AG04449 (cell line): ENCODE measurements at places on chromosomes 6 and 20.

- no peak for DNase-seq
These were observed 118.0 kb downstream of the OPRM1 start for GRCh38 chr6:154157082-154157481.

DNA sequence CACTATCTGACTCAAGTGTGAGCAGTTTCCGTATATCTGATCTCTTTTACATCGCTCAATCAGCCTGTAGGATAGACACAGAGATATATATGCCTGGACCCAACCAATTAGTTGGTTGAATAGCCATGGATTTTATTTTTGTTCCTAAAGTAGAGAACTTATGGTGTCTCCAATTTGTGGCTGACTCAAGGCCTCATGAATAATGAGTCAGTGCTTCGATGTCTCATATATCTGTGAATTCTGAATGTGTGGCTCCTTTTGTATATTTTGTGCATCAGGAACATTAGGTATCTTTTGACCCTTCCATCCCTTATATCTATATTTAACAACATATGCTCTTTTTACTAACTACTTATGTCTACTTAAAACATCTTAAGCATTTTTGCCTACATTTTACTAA is 64.5 kb downstream of the OR2B2 start:
- DNase-seq, result no peak

GRCh38 chr6:130929036-130929678 is 102.0 kb downstream of the SMLR1 start:
- DNase-seq, result peak; percentile 49

GRCh38 chr6:139636391-139636790 is 261.9 kb upstream of the CITED2 start:
- no peak for DNase-seq

GRCh38 chr20:19777315-19777714 is 19.3 kb downstream of the RIN2 start:
- no peak for DNase-seq

DNA sequence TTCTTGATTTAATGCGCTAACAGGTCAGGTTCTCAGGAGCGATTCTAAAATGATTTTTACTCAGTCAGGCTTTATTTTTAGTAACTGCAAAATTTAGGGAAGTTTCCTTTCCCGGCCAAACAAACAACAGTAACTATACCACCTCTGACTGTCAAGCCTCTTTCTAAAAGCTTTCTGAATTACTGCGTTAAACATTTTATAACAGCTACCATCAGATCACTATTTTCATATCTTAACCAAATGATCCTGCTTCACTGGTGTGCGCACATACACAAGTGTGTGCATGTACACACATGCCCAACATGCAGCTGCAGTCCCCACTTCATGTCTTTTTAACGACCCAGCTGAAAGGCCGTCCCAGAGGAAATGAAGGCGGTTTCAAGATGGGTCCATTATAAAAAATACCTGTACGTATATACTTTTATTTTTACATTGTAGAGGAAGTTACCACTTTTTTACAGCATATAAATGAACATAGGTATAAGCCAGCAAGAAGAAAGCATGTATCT is 25.0 kb downstream of the TMEM242 start:
- no peak for DNase-seq

DNA sequence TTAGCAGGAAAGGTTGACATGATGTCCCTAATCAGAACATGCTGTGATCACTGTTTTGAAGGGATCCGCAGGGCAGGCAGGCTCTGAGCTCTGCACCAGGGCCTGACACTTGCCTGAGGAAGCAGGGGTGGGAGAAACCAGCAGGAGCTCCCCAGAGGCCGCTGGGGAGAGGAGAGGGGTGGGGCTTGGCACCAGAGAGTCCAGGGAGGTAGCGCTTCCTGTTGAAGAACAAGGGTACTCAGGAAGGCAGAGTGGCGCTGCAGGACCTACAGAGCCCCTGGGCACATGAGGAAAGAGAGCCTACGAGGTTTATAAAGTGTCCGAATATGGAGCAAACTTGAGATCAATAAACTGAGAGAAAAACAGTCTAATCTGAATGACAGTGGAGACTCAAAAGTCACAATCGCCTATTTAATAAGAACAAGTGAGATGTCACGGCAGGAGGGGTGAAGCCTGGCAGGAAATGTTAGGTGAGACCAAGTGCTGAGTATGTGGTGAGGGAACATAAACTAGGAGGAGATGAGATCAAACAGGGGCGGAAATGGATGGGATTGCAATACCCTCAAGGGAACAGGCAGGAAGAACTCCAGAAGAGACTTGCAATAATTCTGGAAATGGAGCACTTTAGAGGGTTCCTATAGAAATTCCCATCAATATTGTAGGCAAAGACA is 5.8 kb upstream of the TBXT start:
- DNase-seq, result no peak

GRCh38 chr6:124036384-124036783 is 232.7 kb downstream of the NKAIN2 start:
- DNase-seq, result no peak

DNA sequence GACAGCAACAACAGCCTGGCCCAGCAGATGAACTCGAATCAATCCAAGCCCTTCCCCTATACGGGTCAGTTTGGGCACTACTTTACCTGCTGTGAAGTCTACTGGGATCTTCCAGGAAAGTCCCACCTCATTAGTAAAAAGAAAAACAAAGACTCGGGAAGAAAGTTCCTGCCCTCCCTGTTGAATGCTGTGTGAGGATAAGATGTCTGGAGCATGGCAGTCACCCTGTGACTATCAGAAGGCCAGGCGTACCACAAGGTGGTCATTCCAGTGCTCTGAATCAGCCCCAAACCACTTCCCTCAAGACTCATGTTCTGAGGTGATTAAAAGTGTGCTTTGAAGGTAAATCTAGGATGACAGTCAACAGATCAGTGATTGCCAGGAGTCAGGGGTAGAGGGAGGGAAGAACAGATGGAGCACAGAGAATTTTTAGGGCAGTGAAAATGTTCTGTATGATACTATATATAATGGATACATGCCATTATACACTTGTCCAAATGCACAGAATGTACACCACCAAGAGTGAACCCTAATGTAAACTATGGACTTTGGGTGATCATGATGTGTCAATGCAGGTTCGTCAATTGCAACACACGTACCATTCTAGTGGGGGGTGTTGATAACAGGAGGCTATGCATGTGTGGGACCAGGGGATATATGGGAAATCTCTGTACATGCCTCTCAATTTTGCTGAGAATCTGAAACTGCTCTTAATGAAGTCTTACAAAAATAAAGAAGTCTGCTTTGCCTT is 14.7 kb downstream of the FKBP1A start:
- DNase-seq, result no peak
